ENCODE measurements at places on chromosomes 1 and 21.

- no peaks in the 10 kb centered on the region for H3K27me3 ChIP-seq
- no peak overlapping the region for H3K27ac ChIP-seq
- H3K36me3 ChIP-seq, result peaks cover 3% of the 10 kb centered on the region
Measured at GRCh38 chr21:43958364-43959158, 53.5 kb upstream of the TRAPPC10 start.

DNA sequence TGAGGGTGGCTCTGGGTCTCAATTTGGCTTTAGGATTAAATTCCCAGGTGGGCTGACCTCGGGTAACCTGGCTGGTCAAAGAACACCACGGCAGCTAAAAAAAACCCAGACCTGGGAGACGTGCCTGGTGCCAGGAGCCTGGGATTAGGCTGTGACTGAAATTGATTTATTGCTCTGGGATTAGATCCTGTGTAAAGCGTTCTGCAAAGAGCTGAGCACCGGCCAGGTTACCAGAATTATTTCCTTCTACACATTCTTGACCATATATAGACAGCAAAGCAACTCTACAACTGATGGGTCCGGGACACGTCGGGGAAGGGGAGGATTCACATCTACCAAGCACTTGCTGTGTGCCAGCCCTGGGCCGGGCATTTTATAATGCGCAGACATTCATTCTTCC is 45.2 kb downstream of the TMCO4 start:
- DNase-seq, result no peak
- peaks cover 6% of the 10 kb centered on the region for H3K36me3 ChIP-seq
- H3K4me3 ChIP-seq, result no peak overlapping the region
- no peak overlapping the region for H3K27ac ChIP-seq
- no peaks in the 10 kb centered on the region for H3K27me3 ChIP-seq

DNA sequence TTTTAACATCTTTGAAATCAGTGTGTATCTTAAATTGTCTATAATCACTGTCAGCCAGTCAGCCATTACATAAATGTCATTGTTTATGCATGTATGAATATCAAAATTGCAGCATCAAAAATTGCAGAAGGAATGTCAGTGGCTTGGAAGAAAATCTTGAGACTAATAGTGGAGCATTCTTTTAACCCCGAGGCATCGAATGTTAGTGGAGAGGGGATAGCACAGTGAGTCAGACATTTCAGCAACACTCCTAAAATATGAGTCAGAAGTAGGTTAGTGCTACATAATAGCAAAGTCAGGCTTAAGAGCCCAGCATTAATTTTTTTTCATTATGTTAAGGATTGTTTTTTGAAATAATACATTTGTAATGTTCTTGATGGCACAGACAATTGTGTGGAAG is 45.5 kb downstream of the SNRPE start:
- H3K27ac ChIP-seq, result no peak overlapping the region
- no peaks in the 10 kb centered on the region for H3K36me3 ChIP-seq
- H3K27me3 ChIP-seq, result peaks cover 3% of the 10 kb centered on the region
- peaks cover 2% of the 10 kb centered on the region for H3K4me1 ChIP-seq

DNA sequence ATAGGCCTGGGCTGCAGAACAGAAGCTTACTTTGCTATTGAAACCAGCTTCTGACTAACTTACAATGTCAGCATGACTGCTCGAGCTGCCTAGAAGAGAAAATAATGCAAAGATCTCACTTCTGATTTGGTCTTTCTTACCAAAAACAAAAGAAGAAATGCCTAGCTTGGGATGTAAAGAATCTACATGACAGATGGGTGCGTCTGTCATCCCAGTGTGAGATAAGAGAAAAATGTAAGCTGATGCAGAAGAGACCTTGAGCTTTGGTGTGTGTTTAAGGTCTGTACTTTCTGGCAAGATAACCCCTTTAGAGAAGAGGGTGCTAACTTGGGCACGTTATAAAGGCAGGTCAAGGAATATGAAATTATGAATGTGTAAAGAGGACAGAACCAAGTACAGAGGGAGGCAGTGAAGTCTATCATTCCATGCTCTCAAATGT is 3.6 kb downstream of the FAM20B start:
- no peaks in the 10 kb centered on the region for H3K27me3 ChIP-seq
- H3K27ac ChIP-seq, result peak overlapping the region; percentile 37
- H3K4me1 ChIP-seq, result peaks cover 55% of the 10 kb centered on the region
- no peaks in the 10 kb centered on the region for H3K36me3 ChIP-seq

Measured in T-helper 17 cell (primary cell).